ENCODE measurements at places on chromosomes 7 and 10.
A peak's percentile ranks its signal among the peaks of the same experiment; 100 is the strongest.

DNA sequence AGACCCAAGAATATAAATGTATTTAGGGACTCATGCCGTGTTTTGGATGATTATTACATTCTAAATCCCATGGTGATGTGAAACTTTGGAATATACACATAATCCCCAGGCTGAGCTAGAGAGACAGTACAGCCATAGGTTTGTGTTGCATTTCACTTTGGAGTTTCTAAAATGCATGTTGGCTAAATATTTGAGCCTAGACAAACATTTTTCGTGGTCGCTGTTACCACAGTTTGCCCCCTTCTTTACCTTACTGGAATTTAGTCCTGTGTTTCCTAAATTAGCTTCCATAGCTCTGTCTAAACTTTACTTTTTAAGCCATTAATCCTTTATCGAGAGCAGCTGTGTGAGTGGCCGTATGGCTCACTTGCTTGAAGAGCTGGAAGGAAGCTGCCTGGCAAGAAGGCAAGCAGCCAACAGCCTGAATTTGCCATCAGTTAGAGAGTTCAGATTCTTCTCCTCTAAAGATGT lies 192.0 kb downstream of the BICC1 start:
- DNase-seq, result peak; percentile 84

GRCh38 chr10:8334631-8335030 lies 280.1 kb downstream of the GATA3 start:
- DNase-seq, result no peak

- DNase-seq, result no peak
Observed at GRCh38 chr7:82375713-82376112, 67.9 kb downstream of the CACNA2D1 start.

GRCh38 chr7:103413407-103413806 lies 32.6 kb downstream of the SLC26A5 start:
- no peak for DNase-seq

DNA sequence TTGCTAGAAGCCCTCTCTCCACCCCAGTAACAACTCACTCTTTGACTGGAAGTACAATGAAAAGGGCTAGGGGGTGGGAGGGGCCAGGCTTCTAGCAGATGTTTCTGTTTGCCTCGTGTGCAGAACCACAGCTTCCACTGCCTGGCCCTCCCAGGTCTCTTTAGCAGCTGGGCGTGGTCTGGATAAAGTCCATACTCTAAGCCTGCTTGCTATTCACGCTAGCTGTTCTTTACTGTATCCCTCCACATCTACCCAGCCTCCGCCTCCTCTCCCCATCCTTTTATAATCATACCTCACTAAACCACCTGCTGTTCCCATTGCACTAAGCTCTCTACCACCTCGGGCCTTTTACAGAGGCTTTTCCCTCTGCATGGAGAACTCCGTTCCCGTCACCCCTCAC lies 288.8 kb downstream of the CAMK1D start:
- DNase-seq, result peak; percentile 30

GRCh38 chr10:79463578-79464496 lies 18.4 kb upstream of the ZCCHC24 start:
- DNase-seq, result peak; percentile 99

GRCh38 chr10:128026615-128027300 lies 99.5 kb downstream of the MKI67 start:
- peak; percentile 70 for DNase-seq
